Stimulated activated naive CD4-positive, alpha-beta T cell (primary cell): ENCODE measurements at places on chromosomes 2 and 18.

DNA sequence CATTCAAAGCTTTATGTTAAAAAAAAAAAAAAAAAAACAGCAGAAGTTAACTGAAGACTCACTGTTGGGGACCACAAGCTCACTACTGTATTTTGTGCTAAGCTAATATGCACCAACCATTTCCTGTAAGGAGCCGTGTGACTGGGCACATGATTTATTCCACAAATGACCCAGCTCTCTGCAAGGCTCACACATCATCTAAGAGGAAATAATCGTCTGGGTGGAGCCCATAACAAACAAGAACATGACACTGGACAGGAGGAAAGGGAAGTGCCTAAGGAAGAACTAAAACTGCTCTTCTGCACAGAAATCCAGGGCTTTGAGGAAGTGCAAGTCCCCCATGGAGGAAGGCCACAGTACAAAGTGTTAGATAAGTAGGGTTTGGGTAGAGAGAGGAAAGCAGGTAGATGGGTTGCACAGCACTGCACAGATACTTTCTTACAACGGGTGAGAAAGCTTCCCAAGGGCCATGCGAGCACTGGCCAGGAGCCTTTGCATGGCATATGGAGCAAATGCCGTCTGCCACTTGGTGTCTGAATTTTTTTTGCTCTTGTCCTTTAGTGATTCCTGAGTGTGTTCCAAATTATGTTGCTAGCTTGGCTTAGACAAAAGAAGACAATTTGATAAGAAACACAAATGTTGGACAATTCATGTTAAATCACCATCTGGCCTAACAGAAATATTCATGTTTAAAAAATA lies 24.4 kb downstream of the NFE2L2 start:
- DNase-seq, result no peak

DNA sequence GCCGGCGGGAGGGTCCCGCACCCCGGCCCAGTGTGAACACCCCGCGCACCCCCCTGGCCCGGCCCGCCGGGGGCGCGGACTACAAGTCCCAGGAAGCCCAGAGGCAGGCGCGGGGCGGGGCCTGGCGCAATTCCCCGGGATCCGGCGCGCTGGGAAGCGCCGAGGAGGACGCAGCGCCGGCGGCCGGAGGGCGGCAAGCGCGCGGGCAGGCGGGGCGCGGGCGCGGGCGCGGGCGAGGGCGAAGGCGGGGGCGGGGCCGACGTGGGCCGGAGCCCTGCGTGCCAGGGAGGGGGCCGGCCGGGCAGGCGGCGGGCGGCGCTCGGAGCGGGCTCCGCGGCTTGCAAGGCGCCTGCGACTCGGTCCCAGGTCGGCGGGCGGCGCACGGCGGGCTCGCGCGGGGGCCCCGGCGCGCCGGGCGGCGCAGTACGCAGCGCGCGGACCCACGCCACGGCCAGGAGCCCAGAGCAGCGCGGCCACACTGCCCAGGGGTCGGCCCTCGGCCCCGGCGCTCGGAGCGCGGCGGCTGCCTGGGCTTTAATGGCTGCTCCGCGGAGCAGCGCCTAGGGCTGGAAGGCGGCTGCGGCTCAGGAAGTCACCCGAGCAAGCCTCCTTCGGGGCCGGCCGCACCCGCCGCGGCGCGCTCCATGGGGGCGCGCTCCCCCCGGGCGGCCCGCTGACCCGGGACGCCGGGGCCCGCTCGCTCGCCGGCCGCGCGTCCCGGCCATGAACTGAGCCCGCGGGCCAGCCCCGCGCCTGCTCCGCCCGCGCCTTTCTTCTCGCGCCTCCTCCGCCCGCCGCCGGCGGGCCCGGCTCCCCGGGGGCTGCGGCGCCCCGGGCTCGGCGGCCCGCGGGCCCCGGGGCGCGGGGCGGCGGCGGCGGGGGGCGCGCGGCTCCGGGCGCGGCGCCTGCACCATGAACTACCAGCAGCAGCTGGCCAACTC lies at the start of gene AGAP1:
AGAP1 (plus strand) TSS at position 269 of the 941 bp plus-strand sequence.
- DNase-seq, result no peak

DNA sequence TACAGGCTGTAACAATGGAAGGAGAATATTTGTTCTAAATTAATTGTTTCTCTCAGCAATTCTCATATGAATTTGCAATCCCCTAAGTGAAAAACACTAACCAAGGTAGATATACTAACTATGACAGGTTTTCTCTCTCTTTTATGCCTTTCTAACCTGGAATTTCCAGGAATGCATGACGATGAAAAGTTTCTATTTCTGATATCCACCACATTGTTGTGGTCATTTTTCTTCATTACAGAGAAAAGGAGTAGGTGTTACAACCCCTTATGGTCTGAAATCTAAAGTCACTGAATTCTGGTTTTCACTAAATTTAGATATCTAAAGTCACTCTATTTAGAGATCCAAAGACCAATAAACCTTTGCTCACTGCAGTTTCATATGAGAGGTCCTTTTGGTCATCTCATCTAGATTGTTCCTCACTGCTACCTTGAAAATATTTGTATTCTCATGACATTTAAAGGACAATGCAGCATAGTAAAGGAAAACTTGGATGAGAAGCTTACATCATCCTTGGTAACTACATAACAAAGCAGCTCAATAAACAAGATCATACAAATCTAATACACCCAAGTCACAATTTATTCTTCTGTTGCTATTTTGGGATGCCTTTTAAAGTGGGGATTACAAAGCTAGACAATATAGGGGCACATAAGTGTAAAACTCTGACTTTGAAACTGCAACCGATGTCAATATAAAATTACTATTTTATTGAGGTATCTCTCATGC lies 85.8 kb downstream of the TCF4 start:
- DNase-seq, result no peak

DNA sequence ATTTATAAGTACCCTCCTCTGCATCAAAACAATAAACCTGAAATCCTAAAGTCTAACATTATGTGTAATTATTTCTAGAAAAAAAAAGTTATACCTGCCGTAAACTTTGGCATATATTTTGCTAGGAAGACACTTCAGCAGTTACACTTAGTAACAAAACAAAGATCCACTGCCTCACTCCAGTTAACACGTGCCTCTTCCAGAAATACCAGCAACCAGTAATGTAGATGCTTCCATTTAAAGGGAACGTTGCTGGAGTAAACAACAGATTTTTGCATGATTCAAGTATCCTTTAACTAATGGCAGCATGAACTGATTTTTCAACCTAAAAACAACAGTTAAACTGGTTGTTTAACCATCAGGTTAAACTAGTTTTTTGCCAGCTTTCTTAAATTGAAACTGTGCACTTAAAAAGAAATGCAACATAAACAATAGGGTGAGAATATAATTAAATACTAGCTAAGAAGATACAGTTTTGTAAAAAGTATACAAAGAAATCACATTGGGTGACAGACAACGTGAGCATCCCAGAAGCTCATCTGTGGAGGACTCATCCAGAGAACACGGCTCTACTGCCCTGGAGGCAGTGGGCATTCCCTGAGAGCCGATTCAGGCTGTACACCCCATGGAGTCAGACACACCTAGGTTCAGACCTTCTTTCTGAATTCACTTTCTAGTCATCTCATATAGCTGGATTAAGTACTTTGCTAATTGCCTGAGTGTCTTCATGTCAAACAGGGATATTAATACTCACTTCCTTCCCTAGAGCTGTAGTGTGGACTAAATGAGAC lies 22.3 kb downstream of the MGAT4A start:
- DNase-seq, result no peak

GRCh38 chr2:150388289-150388625 lies 99.2 kb downstream of the RND3 start:
- no peak for DNase-seq

DNA sequence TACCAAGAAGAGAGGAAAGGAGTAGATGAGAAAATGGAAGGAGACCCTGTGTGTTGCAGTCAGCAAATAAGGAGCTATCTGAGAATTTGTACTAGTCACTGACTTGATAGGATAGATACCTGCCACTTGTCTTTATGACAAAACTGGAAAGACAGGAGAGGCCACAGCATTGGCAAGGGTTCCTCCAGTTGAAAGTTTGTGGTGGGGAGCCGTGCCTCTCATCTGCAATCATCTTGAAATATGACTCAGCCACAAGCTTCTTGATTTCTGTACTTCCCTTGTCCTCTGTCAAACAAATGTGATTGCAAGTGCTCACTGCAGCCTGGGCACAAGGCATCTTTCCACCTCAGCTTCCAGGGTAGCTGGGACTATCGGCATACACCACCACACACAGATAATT lies 99.1 kb downstream of the GREB1L start:
- DNase-seq, result no peak

DNA sequence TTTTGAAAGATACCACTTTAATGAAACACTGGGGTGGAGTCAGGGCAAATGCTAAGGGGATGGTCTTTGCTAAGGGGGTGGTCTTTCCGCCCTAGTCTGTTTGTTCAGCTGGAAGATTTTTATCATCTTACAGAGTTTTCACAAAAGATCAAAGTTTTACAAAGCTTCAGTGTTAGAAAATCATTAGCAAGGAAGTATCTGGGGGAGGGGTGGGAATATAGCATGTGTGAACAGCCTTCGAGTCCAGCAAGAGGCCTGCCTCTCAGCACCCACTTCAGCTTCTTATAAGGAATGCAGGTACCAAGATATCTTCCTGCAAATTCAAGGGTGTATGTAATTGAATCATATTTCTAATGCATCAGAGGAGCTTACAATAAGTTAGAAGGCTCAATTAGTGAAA lies 112.9 kb downstream of the RAPGEF4 start:
- no peak for DNase-seq

DNA sequence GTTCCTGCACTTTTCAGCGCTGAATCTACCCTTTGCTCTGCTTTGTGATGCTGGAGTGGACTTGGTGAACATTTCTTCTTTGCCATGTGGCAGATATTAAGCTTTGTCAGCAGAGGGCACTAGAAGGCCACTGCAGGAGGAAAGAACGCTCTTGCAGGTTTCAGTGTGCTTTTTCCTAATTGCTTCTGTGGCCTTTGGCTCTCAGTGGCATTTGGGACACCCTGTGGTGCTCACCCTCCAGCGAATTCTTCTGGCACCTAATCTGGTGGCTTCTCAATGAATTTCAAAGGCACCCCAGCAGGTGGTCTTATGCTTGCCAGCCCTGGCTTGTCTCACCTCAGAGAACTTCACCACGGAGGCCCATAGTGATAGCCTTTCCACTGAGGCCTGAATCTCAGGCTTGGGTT lies 146.7 kb downstream of the MYO3B start:
- DNase-seq, result peak; percentile 42

GRCh38 chr2:176234156-176234555 lies 35.1 kb upstream of the MTX2 start:
- no peak for DNase-seq

- no peak for DNase-seq
Measured at GRCh38 chr2:238095143-238095542, 5.0 kb upstream of the ESPNL start.

GRCh38 chr2:214261683-214262082 lies 149.2 kb upstream of the VWC2L start:
- DNase-seq, result no peak

GRCh38 chr2:100239486-100240210 lies 82.7 kb downstream of the LONRF2 start:
- no peak for DNase-seq

GRCh38 chr2:68700560-68700959 lies 34.1 kb upstream of the ARHGAP25 start:
- no peak for DNase-seq

DNA sequence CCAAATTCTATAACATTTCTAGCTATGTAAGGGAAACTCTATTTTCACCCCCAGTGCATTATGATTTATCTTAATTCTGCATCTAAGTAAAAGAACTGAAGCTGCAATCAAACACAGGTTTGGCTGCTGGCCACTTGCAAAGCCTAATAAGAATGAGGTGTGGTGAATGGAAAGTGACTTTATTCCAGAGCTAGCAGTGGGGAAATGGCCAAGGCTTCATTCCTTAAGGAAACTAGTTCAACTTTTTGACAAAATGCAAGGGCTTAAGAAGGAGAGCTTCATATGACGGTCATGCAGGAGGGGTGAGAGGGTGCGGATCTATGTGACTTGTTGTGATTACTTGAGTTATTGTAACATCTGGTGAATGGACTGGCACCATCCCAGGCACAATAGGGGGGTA lies 1802.0 kb downstream of the SUCLG1 start:
- no peak for DNase-seq

GRCh38 chr18:12317664-12318333 lies 9.8 kb downstream of the TUBB6 start:
- DNase-seq, result no peak

DNA sequence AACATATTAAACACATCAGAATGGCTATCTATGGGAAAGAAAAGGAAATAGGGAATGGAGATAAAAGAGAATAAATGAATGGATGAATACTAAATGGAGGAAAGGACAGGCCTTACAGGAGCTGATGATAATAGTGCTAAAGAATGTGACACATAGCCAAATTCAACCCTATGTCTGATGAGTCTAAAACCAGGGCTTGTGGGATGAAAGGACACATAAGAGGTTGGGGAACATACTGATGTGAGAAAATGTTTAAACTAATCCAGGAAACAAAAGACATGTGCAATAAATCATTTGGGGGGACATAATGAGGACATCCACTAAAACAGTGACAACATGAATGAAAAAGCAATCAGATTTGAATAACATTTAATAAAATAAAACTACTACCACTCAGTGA lies 120.0 kb downstream of the DYM start:
- DNase-seq, result no peak

- DNase-seq, result no peak
Measured at GRCh38 chr2:174499371-174499770, 12.5 kb upstream of the GPR155 start.

- no peak for DNase-seq
Measured at GRCh38 chr18:58753976-58754375, 82.7 kb downstream of the MALT1 start.

GRCh38 chr18:32439802-32440201 lies 30.9 kb downstream of the GAREM1 start:
- DNase-seq, result no peak

DNA sequence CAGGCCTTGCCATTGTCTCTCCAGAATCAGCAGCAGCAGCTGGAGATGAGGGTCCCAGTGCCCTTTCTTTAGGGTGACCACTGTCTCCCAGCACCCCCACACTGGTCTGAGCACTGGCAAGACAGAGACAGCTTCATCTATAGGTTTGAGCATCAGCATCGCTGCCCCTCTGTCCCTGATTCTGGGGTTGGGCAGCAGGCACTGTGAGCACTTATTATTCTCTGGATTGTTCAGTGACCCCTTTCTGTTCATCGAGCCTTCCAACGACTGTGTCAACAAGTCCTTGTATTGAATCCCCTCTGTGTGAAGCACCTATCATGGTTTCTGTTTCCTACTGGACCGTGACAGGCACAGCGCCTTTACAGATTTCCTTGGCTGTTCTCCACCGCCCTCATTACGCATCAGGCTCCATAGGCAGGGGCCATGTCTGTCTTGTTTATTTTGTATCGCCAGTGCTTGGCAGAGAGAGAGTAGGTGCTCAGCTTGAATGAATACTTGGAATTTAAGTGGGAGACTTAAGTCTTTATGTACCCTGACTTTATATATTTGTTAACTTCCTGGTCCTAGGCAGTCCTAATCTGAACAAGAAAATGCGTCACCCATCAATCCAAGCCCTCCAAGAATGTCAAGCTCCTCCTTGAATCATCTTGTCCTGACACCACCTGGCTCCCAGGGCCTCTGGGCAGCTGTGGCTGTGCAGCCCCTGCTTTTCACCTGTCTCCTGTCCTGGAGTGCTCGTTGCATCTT lies 11.4 kb downstream of the MALL start:
- no peak for DNase-seq

- no peak for DNase-seq
Measured at GRCh38 chr2:217998926-217999594, 3.7 kb downstream of the TNS1 start.

GRCh38 chr2:149872041-149872440 lies 284.5 kb upstream of the MMADHC start:
- DNase-seq, result no peak

- DNase-seq, result peak; percentile 48
Measured at GRCh38 chr2:28408764-28409599, 16.3 kb downstream of the FOSL2 start.
